Colonic mucosa (tissue), 4 donors: ENCODE measurements at places on chromosomes 16 and 17. TPM values are rescaled to one million over a fixed set of nuclear protein-coding genes. Genes with fewer than 3 reads are reported as not detected.

DNA sequence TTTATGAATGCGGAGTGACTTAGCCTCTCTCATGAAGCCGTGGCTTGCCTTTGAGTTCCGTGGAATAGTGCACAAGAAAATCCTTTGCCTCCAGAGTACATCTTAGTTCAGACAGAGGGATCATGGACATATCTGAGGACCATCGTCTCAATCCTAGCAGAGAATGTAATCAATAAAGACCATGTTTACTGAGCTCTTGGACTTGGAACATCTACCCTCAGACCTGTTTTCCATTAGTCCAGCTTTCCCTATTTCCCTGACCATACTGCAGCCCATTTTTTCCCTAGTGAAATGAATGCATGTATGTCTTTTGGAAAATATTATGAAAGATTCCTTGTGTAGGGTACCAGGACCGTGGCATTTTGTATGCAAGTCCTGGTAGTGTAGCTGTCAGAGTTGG, 90.2 kb downstream of the PLCG2 start:
- no peak overlapping the region for H3K4me3 ChIP-seq
- no peaks in the 10 kb centered on the region for H3K36me3 ChIP-seq
- H3K27me3 ChIP-seq = no peaks in the 10 kb centered on the region
- no peak for DNase-seq
- H3K4me1 ChIP-seq = no peaks in the 10 kb centered on the region

DNA sequence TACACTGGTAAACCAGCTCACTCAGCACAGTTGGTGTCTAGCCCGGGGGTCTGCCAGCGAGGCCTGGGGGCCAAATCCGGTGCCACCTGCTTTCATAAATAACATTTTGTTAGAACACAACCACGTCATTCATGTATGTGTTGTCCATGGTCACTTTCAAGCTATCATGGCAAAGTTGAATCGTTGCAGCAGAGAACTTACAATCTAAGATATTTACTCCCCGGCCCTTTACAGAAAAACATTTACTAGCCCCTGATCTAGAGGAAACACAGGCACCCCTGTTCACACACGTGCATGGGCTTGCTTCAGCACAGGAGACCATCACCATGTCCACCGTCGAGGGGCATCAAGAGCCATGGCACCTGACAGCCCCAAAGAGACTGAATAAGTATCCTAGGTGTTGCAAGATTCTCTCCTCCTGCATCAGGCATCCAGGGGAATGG, 111.4 kb upstream of the DNAH9 start:
- H3K4me3 ChIP-seq = no peak overlapping the region
- no peaks in the 10 kb centered on the region for H3K4me1 ChIP-seq
- DNase-seq = no peak

DNA sequence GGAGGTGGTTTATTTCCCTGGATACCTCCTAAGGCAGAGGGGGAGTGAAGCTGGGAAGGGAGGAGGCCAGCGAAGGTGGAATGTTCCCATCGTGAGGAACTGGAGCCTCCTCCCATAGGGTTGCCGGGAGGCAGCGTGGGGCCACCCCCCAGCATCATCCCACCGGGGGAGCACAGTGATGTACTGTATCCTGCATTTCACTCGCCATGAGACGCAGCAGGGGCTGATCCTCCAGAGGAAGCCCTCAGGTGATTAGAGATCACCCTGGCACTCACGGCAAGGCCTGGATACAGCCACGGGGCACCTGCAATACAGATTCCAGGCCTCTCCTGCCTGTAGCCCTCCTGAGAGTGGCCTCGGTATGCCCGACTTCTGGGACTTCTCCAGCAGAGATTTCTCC, 25.5 kb upstream of the BEAN1 start:
- no peak overlapping the region for H3K27ac ChIP-seq
- H3K27me3 ChIP-seq = no peaks in the 10 kb centered on the region
- H3K36me3 ChIP-seq = no peaks in the 10 kb centered on the region
- H3K4me1 ChIP-seq = peaks cover 1% of the 10 kb centered on the region
- DNase-seq = no peak

- H3K36me3 ChIP-seq = no peaks in the 10 kb centered on the region
- H3K4me3 ChIP-seq = no peak overlapping the region
- H3K4me1 ChIP-seq = no peaks in the 10 kb centered on the region
- DNase-seq = no peak
Measured at GRCh38 chr16:71628810-71629209, 2.8 kb downstream of the MARVELD3 start.

DNA sequence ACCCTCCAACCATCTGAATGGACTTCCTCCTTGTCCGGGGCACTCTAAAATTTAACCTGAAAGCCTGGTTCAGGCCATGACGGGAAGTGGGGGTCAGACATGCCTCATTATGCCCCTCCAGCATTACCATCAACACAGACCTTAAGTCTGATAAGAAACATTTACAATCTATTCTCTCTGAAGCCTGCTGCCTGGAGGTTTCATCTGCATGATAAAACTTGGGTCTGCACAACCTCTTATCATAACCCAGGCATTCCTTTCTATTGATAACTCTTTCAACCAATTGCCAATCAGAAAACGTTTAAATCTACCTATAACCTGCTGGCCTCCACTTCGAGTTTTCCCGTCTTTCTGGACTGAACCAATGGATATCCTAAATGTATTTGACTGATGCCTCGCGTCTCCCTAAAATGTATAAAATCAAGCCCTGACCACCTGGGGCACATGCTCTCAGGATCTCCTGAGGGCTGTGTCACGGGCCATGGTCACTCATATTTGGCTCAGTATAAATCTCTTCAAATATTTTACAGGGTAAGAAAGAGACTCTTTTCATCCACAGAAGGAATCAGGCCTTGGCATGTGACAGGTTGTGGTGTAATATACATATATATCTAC, 45.6 kb downstream of the LYRM1 start:
- H3K27me3 ChIP-seq = no peaks in the 10 kb centered on the region
- no peak overlapping the region for H3K27ac ChIP-seq
- no peak for DNase-seq
- H3K4me3 ChIP-seq = no peak overlapping the region
- no peaks in the 10 kb centered on the region for H3K36me3 ChIP-seq
- H3K4me1 ChIP-seq = no peaks in the 10 kb centered on the region

DNA sequence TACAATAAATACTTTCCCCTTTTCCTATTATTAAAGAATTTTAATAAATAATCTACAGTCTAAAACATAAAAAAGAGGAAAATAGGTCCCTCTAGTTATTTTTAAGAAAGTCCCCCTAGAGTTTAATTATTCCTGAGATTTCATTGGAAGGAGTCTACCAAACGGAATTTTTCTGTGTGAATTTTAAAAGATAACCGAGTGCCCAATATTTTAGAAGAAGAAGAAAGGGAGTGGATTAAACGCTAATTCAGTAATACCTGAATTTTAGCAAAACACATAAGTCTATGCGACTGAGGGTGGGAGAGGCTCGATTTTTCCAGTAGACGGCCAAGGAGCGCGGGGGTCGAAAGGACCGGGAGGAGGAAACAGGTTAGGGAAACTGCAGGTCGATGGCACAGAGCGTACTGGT, 2.2 kb downstream of the HOXB2 start:
- peak overlapping the region; percentile 62 for H3K4me3 ChIP-seq
- DNase-seq = no peak
- no peaks in the 10 kb centered on the region for H3K27me3 ChIP-seq
- H3K27ac ChIP-seq = peak overlapping the region; percentile 87
- H3K4me1 ChIP-seq = peaks cover 5% of the 10 kb centered on the region

GRCh38 chr16:83270640-83271039, 537.1 kb upstream of the HSBP1 start:
- H3K27ac ChIP-seq = no peak overlapping the region
- H3K27me3 ChIP-seq = no peaks in the 10 kb centered on the region
- no peak overlapping the region for H3K4me3 ChIP-seq
- DNase-seq = no peak
- H3K36me3 ChIP-seq = no peaks in the 10 kb centered on the region

GRCh38 chr17:78706271-78706915, 75.7 kb downstream of the CYTH1 start:
- peaks cover 3% of the 10 kb centered on the region for H3K4me1 ChIP-seq
- H3K36me3 ChIP-seq = peaks cover 23% of the 10 kb centered on the region
- DNase-seq = no peak
- no peak overlapping the region for H3K27ac ChIP-seq
- no peak overlapping the region for H3K4me3 ChIP-seq

DNA sequence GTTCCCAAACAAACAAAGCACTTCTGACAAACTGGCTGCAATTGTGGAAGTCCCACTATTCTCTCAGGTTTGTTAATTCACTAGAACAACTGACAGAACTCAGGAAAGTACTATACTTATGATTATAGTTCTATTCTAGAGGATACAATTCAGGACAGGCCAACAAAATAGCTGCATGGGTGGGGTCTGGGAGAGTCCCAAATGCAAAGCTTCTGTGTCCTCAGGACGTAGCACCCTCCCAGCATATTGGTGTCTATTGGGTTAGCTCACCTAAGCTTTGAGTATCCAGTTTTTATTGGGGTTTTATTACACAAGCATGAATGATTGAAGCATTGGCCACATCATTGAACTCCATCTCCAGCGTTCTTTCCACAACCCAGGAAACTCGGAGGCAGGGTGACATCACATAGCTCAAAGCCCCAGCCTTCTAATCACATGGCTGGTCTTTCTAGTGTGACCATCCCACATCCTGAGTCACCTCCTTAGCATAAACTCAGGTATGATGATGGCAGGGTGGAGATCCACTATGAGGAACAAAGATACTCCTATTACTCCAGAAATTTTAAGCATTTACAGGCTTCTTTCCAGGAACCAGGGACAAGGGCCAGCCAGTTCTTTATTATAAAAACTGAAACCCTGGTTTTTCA, 43.9 kb upstream of the CCNF start:
- no peak overlapping the region for H3K4me3 ChIP-seq
- no peak for DNase-seq
- H3K27ac ChIP-seq = no peak overlapping the region
- no peaks in the 10 kb centered on the region for H3K27me3 ChIP-seq
- H3K4me1 ChIP-seq = no peaks in the 10 kb centered on the region
- H3K36me3 ChIP-seq = no peaks in the 10 kb centered on the region

DNA sequence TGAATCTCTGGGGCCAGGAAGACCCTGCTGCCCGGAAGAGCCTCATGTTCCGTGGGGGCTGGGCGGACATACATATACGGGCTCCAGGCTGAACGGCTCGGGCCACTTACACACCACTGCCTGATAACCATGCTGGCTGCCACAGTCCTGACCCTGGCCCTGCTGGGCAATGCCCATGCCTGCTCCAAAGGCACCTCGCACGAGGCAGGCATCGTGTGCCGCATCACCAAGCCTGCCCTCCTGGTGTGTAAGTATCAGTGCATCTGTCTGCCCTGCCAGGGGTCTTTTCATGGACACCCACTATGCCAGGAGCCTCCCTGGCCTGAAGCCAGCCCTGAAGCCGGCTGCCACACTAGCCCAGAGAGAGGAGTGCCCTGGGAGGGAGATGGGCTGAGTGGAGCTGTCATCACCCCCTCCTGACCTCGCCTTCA, at the start of gene CETP:
TSS of gene CETP (plus strand) at position 100 of the 431 bp plus-strand sequence. CDS start at position 130, 30 bp downstream.
- no peak within 1 kb of the TSS for H3K27ac ChIP-seq
- H3K4me1 ChIP-seq = no peaks in the 10 kb centered on the region
- no peaks in the 10 kb centered on the region for H3K27me3 ChIP-seq

- H3K4me3 ChIP-seq = no peak overlapping the region
- no peaks in the 10 kb centered on the region for H3K36me3 ChIP-seq
- H3K27me3 ChIP-seq = no peaks in the 10 kb centered on the region
- peaks cover 17% of the 10 kb centered on the region for H3K4me1 ChIP-seq
Measured at GRCh38 chr17:46108550-46109110, 84.6 kb downstream of the KANSL1 start.

- H3K27ac ChIP-seq = no peak within 1 kb of the TSS
- H3K36me3 ChIP-seq = no peaks in the 10 kb centered on the region
- H3K27me3 ChIP-seq = no peaks in the 10 kb centered on the region
- no peaks in the 10 kb centered on the region for H3K4me1 ChIP-seq
- no peak for DNase-seq
Measured at GRCh38 chr17:78903101-78903779, at the start of gene CEP295NL. TSS of gene CEP295NL (minus strand) at chr17:78903201. CDS start at chr17:78901828, 1,373 bp downstream.

- H3K4me3 ChIP-seq = no peak overlapping the region
- no peak for DNase-seq
- H3K36me3 ChIP-seq = no peaks in the 10 kb centered on the region
- no peak overlapping the region for H3K27ac ChIP-seq
- no peaks in the 10 kb centered on the region for H3K4me1 ChIP-seq
Measured at GRCh38 chr16:53511084-53511402, 8.0 kb upstream of the AKTIP start.

GRCh38 chr16:49632086-49632794, 223.7 kb downstream of the ZNF423 start:
- no peak overlapping the region for H3K27ac ChIP-seq
- H3K36me3 ChIP-seq = no peaks in the 10 kb centered on the region
- H3K4me1 ChIP-seq = no peaks in the 10 kb centered on the region
- H3K4me3 ChIP-seq = no peak overlapping the region
- DNase-seq = no peak
- H3K27me3 ChIP-seq = no peaks in the 10 kb centered on the region

DNA sequence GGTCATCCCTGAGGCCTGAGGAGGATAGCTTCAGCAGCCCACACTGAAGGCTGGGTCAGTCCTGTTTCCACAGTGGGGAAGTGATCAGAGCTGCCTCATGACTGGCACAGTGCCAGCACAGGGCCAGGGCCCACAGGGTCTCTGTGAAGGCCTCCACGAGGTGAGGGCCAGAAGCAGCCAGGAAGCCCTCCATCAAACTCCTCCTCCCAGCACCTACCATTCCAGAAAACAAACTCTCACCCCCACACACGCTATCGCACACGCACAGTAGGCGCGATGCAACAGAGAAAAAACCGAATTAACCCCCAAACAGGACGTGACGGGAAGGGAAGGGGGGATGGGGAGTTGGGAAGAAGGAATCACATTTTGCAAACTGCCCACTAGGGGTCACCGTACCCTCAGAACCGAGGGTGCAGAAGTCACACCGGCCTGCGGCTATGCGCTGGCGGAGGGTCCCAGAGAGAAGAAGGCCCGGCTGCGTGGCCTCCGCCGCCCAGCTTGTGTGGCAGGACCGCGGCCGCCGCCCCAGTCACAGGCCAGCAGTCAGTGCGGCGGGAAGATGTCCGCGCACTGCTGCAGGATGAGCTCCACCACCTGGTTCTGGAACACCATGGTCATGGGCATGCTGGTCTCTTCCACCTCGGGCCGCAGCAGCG, 37.6 kb downstream of the ARHGAP27 start:
- no peaks in the 10 kb centered on the region for H3K4me1 ChIP-seq
- no peak overlapping the region for H3K27ac ChIP-seq
- peak; percentile 70 for DNase-seq
- H3K36me3 ChIP-seq = peaks cover 21% of the 10 kb centered on the region
- no peak overlapping the region for H3K4me3 ChIP-seq

DNA sequence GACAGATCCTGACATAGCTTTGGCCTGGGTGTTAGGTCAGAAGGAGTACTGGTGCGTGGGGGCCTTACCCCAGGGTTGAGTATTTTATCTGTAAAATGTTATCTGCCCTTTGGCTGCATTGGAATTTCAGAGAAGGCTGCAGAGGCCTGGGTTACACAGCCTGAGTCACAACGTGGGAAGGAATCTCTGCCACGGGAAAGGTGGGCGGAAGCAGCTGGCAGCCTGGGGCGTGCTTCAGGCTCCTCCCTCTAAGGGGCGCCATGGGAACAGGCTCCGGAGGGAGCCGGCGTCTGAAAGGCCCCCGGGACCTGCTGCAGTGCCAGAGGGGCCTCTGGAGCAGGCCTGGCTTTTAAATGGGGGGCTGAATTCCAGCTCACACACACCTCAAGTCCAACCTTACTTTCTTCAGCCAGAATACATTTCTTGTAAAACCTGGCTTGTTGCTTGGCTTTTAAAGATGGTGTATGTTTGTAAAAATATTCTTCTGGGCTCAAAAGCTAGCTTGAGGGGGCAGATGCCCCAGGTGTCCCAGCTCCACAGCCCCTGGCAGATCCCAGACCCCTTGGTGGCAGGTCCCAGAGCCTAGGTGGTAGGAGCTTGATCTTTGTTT, 142.2 kb downstream of the RAB11FIP4 start:
- H3K36me3 ChIP-seq = peaks cover 7% of the 10 kb centered on the region
- no peak for DNase-seq
- no peaks in the 10 kb centered on the region for H3K4me1 ChIP-seq
- no peaks in the 10 kb centered on the region for H3K27me3 ChIP-seq
- no peak overlapping the region for H3K27ac ChIP-seq

Gene ACSM2A
- not detected for total RNA-seq

Gene TEX14
- total RNA-seq = 0.10 TPM

Gene TBC1D26
- not detected for total RNA-seq

Gene PSME3
- total RNA-seq = 163 TPM
